ENCODE measurements at places on chromosomes 16 and 17. TPM values are rescaled to one million over a fixed set of nuclear protein-coding genes. Genes with fewer than 3 reads are reported as not detected.

The HOXB1 gene
- not detected for total RNA-seq

The BIRC5 gene
- 0.41 TPM for total RNA-seq

The MATCAP1 gene
- 7.7 TPM for total RNA-seq

DNA sequence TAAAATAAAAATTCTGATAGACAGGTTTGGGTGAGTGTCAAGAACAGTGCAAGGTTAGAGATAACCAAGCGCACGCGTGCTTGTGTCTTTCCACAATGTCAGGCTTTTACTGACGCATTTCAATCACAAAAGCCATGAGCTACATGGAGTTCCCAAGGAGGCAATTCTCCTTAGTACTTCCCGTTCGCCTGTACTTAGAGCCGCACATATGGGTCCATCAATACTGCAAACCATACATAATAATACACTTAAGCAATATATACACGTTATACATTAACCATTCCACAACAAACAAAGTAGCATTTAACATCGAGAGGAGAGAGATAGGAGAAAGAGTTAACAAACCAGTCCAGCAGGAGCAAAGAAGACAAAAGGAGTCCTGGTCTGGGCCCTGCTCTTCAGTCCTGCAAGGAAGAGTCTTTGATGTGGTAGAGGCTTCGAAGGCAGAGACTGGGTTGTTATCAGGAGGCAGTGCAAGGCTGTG lies 11.9 kb upstream of the GPRC5C start:
- no peak for DNase-seq

DNA sequence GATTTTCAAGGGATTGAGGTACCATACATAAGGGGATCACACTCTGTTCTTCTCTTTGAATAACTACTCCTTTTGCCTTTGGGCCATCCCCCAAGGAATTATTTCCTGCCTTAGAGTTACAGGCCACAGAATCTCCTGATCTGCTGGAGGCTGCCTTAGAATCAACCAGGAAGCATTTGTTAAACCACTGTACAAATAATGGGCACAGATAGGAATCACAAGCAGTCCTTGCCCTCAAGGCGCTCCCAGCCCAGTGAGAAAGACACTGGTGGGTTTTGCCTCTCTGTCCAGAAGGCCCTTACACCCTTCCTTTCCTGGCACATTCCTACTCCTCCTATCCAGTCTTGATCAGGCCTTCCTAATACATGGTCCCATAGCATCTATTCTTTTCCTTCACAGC lies 45.9 kb downstream of the MRTFB start:
- DNase-seq, result no peak
